ENCODE measurements at places on chromosomes 16 and 17.
A peak's percentile ranks its signal among the peaks of the same experiment; 100 is the strongest.

DNA sequence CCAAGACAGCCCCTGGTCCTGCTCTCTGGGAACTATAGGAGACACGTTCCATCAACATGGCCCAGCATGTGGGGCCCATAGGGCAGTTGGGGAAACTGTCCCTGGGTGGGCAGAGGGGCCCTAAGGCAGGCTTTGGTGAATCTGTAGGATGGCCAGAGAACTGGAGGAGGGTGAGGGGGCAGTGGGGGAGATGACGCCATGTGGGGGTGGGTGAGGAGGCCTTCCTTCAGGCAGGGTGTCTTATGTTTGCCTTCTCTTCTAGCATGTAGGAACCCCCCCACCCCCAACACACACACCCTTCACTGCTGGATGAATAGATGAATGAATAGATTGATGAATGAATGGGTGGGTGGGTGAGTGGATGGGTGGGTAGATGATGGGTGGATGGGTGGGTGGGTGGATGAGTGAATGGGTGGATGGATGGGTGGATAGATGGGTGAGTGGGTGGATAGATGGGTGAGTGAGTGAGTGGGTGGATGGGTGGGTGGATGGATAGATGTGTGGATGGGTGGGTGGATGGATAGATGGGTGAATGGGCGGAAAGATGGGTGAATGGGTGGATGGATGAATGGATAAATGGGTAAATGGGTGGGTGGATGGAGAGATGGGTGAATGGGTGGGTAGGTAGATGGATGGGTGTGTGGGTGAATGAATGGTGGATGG lies 2.5 kb upstream of the CBFA2T3 start:
- no peak for DNase-seq

DNA sequence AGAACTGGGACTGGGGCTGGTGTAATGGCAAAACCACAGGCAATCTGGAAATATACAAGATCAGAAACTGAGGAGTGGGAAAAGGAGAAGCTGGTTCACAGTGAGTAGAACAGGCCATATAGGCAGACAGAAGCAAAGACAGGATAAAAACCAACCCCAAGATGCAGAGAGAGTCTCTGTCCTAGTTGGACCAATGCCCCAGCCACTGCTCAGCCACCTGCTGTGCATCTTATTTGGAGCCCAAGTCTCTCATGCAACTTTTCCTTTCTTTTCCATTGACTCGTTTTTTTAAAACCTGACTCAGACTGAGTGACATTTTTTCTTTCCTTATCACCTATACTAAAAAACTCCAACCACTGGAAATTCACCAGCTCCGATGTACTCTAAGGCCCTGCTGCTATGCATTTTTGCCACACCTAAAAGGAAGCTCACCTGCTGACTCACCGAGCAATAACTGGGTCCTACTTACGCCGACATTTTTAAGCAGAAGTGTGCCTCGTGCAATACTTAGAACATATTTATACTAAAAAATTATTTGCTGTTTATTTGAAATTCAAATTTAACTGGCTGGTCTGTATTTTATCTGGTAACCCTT lies 100.8 kb upstream of the XYLT1 start:
- DNase-seq, result no peak

- DNase-seq, result no peak
These were observed 29.1 kb upstream of the HAPSTR1 start for GRCh38 chr16:9062301-9062700.

DNA sequence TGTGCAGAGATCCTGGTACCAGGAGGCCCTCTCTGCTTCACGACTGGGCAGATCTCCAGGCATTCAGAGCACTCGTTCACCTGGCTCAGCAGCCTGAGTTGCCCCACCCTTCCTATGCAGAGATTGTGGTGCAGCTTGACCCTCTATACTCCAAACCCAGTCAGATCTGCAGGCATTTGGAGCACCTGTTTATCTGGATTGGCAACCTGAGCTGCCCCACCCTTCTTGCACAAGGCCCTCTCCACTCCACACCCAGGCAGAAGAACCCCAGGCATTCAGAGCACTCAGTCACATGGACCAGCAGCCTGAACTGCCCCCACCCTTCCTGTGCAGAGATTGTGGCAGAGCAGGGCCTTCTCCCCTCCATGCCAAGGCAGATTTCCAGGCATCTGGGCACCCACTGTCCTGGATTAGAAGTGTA lies 88.4 kb upstream of the CDH5 start:
- no peak for DNase-seq

GRCh38 chr16:78897299-78897698 lies 703.2 kb downstream of the MAF start:
- DNase-seq, result no peak

DNA sequence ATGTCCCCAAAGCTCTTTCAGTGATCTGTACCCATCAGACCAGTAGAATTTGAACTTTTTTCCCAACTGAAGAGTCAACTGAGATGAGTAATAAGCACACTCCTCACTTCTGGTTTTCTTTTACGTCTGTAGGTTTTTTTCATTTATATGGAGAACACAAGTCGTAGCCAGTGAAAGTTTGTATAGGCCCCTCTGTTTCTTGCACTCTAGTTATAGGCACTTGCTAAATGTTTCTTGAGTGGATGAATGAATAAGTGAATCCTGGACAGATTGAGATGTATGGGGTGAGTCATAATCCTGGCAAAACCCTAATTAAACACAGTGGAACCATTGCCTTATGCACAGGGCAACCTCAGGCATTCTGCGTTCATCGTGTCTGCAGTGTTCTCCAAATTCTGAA lies 193.7 kb upstream of the TBX2 start:
- DNase-seq, result no peak

- no peak for DNase-seq
These were observed 1.2 kb upstream of the EPX start for GRCh38 chr17:58191241-58191896.

DNA sequence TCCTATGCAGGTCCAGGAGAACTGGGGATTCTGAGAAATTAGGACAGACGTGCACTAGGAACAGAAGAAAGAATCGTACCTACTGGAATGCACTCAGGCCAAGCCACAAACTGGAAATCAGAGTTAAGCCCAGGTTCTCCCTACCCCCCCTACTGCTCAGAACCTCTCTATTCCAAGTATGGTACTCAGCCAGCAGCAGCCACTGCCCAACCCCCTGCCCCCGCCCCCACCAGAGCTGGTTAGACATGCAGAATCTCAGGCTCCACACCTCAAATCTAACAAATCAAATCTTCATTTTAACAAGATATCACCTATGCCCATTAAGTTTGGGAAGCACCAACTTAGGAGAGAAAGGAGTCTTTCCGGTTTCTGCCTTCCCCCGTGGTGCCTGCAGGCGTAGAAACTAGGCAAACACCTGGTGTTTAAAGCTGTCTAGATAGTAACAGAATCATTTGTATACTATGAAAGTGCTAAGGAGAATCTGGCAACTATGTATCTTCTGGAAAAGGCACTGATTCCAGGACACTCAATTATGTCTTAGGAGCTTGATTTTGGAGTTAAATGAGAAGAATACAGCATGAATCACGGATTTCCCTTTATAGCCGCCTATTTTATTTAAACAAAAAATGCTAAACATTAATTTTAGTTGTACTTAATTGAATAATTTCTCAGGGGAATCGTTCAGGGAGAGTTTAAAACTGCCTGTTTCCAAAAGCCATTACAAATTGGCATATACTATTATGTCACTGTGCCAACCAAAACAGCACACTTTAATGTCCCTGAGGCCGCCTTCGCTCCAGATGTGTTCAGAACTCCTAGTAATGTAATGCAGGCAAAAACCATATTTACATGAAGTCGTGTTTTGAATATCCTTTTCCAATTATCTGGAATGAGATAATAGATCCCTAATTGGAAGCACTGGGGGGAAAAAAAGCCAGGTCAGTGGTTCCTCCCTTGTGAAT lies 166.5 kb downstream of the STX8 start:
- peak; percentile 84 for DNase-seq

- DNase-seq, result peak; percentile 88
These were observed 5.6 kb upstream of the NOTUM start for GRCh38 chr17:81966343-81967243.

DNA sequence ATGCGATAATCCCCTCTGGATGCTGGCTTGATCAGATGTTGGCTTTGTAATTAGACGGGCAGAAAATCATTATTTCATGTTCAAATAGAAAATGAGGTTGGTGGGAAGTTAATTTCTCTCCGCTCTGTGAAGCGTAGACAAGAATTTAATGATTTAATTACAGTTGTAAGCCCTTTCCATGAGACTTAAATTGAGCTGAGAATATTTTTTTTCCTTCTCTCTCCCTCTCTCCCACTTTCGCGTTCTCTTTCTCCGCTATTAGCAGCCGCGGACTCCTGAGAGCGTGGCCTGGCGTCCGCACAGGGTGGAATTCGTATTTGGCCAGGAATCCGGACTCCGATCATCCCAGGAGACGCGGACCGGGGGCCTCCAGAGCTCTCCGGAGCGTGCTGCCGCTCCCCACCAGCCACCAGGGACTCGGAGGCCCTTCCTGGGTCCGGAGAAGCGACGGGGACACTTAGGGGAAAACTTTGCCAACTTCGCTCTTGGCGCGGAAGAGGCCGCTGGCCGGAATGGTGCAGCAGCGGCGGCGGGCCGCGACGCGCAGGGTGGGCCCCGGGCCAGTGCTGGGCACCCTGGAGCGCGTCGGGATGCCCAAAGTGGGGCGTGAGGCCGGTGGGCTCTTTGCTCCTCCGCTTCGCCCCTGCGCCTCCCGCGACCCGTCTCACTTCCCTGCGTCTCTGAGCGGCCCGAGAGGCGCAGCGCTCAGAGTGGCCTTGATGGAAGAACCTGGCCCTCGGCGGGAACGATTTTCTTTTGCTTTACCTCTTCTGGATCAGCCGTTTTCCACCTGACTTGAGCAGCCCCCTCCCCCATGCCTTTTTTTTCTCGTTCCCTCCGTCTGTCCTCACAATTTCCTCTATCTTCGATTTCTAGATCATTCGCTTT lies 3.6 kb upstream of the IRX3 start:
- peak; percentile 68 for DNase-seq

DNA sequence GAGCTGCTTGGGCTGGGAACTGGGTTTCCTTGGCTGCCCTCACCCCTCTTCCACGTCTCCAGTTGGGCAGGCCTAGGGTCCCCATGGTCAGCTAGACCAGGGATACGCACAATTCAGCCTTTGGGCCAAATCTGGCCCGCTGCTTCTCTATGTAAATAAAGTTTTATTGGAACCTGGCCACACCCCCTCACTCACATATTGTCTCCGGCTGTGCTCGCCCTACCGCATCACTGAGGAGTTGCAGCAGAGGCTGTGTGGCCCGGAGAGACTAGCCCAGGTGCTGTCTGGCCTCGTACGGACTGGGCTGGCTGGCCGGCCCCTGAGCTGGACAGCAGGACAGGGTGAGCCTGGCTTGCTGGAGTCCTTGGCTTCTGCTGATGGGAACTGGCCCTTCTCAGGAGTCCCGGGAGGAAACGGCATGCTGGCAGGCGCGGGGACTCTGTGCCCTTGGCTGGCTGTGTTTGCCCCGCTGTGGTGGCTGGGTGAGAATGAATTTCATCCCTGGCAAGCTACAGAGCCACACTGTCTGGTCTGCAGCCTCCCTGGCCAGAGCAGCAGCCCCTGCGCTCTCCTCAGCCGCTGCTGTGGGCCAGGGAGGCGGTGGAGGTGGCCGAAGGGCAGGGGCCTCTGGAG lies 82.0 kb downstream of the ENGASE start:
- no peak for DNase-seq

DNA sequence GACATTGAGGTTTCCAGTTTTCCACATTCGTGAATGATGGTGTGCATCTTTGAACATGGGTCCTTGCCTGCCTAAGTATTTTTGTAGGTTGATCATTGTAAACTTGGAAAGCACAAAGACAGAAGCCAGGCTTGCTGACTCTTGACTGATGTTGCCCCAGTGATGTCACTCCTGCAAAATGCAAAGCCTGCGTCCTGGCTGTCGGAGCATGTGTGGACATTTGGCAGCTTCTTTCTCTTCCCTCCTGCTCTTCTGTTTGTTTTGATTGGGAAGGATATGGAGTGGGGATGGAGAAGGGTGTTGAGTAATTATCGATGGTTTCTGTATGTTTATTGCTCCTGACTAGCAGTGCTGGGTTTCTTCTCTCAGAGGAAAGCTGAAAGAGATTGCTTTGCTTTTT lies 3.2 kb downstream of the NDE1 start:
- peak; percentile 23 for DNase-seq

- DNase-seq, result no peak
These were observed 353.0 kb upstream of the EEF2KMT start for GRCh38 chr16:5450409-5451104.

GRCh38 chr17:73211745-73212144 lies 18.9 kb downstream of the COG1 start:
- no peak for DNase-seq

DNA sequence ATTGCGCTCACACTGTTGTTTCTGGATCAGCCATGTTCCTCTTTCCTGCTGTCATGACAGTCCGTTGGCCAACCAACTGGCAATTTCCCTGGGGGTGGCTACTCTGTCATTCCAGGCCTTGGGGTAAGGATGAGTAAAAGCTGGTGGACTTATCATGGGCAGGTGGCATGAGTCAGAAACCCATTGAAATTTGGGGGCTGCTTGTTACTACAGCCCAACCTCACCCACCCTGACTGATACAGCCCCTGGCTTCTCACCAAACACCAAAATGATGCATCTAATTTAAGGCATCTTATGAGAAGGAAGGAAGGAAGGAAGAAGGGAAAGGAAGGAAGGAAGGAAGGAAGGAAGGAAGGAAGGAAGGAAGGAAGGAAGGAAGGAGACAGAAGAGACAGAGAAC lies 53.9 kb upstream of the CRHR1 start:
- DNase-seq, result no peak

DNA sequence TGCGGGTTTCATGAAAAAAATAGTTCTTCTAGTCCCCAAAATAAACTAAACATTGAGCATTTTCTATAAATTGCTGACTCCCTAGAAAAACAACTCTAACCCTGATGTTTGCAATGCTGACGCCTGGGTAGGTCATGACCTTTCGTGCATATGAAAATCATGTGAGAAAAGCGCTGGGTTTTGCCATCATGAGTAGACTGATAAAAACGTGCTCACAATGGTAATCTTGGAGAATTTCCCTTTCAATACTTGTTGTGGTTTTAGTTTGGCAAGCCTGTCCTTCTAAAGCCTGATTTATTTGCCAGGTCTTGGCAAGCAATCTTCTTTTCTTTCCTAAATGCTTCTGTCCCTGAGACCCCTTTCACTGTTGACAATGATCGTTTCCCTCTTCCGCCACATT lies 4.0 kb upstream of the CLEC10A start:
- no peak for DNase-seq

DNA sequence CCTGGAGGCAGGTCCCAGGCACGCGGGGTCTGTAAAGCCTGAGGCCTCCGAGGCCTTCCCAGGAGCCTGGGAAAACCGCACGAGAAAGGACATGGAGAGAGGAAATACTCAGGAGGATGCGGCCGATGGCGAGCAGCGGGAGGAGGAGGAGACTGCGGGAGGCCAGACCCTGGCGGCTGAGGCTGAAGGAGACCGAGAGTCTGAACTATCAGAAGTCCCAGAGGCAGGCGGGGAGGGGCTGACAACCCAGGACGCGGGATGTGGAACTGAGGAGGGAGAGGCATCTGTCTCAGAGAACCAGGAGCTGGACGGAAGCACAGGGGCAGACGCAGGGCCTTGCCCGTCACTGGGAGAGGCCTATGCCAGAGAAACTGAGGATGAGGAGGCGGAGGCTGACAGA lies 2.4 kb downstream of the APOBR start:
- DNase-seq, result no peak

DNA sequence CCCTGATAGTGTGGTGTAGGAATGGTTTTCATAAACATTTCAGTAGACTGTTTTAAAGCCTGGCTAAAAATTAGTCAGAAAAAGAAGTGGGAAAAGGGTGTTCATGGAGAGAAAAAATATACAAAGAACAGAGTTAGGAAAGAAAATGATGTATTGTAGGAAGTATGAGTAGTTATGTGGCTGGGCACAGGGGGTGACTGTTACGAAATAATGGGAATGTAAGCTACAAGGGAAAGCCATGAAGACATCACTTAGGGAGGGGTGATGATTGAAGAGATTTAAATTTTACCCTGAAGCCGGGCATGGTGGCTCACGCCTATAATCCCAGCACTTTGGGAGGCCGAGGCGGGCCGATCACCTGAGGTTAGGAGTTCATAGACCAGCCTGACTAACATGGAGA lies 55.3 kb downstream of the NUP88 start:
- no peak for DNase-seq
